CD4-positive, alpha-beta T cell treated with Interleukin-17A for 4 hours (primary cell): ENCODE measurements at places on chromosomes 3 and 15.

- peak; percentile 42 for DNase-seq
Observed at GRCh38 chr3:71066356-71066755, 517.2 kb downstream of the FOXP1 start.

DNA sequence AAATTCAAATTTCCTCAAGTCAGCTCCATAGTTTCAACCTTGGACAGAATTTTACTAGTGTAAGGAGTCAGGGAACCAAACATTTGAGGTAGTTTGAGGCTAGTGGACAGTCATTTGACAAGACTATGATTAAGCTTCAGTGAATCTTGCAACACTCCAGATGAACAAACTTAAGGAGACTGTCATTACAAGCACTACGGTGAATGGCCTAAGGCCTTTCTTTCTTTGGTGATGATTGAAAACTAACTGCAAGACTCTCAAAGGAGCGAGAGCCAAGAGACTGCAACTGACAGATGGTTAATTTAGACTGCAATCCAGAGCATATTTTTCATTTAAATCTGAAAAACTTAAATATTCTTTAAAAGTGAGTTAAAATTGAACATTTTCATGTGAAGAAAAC lies 272.3 kb upstream of the NECTIN3 start:
- DNase-seq = no peak

- no peak for DNase-seq
Observed at GRCh38 chr15:90307661-90308060, 42.2 kb downstream of the NGRN start.

DNA sequence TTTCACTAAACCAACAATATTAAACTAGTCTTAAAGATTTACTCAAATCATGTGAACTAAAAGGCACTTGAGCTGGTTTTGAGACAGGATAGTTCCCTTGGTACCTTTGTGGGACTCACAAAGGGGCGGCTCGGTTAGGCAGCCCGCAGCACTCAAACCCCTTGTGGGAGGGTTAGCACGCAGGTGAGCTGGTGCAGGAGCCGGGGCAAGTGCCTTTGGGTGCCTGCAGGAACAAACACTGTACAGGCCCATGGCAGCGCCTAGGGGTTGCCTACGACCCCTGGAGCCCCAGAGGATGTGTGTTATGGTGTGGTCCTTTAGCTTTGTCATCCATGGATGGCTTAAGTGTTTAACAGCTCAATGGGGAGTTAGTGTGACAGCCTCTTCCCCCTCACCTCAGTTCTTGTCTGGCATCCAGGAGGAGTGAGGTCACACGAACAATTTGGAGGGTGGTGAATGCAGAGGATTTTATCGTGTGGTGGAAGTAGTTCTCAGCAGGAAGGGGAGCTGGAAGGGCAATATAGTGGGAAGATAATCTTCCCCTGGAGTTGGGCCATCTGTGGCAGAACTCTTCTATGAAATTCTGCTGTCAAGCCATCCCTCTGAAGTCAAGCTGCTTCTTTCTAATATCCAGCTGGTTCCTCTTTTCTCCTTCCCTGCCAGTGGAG lies 470.9 kb downstream of the RBMS3 start:
- no peak for DNase-seq

DNA sequence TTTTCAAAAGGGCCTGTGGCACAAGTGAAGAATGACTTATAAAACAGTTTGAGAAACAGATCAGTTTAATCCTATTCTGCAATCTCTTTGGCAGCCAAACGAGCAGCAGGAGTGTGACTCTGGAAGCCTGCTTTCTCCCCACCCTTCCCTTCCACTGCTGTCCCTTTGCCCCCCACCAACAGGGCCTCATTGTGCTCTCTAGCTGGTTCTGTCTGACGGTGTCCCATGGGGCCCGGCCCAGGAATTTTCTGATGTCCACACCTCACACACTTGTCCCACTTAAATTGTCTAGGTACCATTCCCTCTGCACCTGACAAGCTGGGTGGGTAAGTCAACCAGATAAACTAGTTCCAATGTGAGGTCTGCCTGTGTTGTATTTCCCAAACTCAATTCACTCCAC lies 16.4 kb downstream of the SLCO2A1 start:
- no peak for DNase-seq

- DNase-seq = no peak
Observed at GRCh38 chr3:35522450-35522849, 116.9 kb upstream of the ARPP21 start.

- DNase-seq = no peak
Observed at GRCh38 chr3:39657075-39657474, 152.3 kb upstream of the MYRIP start.
